ENCODE measurements at places on chromosomes 2 and 18. TPM values are rescaled to one million over a fixed set of nuclear protein-coding genes. Genes with fewer than 3 reads are reported as not detected.

CERS6 gene
- total RNA-seq, result 78.9 TPM

DDX1 gene
- total RNA-seq, result 40.9 TPM

DAW1 gene
- total RNA-seq, result not detected

GAD1 gene
- not detected for total RNA-seq

ING5 gene
- total RNA-seq, result 40.6 TPM

TM4SF20 gene
- not detected for total RNA-seq

SCYGR4 gene
- 7.2 TPM for total RNA-seq

CABLES1 gene
- 34.1 TPM for total RNA-seq

CD28 gene
- 0.15 TPM for total RNA-seq

GNLY gene
- total RNA-seq, result 4.8 TPM

KIAA2012 gene
- 0.16 TPM for total RNA-seq

RAB6C gene
- not detected for total RNA-seq

FAM237A gene
- total RNA-seq, result not detected

ASAP2 gene
- total RNA-seq, result 54.6 TPM

MYO1B gene
- total RNA-seq, result 31.8 TPM

NEU4 gene
- total RNA-seq, result 0.21 TPM

CYTIP gene
- total RNA-seq, result 5.4 TPM

EMX1 gene
- total RNA-seq, result not detected

NTSR2 gene
- total RNA-seq, result not detected

IL36B gene
- 2.9 TPM for total RNA-seq
